ENCODE measurements at places on chromosomes 4 and X. TPM values are rescaled to one million over a fixed set of nuclear protein-coding genes. Genes with fewer than 3 reads are reported as not detected.

Gene ERCC6L
- 0.91 TPM for total RNA-seq

- H3K27ac ChIP-seq = no peak overlapping the region
- H3K4me1 ChIP-seq = no peaks in the 10 kb centered on the region
- no peaks in the 10 kb centered on the region for H3K36me3 ChIP-seq
- no peak for DNase-seq
Observed at GRCh38 chr4:28436191-28437080, 1575.8 kb downstream of the STIM2 start.

DNA sequence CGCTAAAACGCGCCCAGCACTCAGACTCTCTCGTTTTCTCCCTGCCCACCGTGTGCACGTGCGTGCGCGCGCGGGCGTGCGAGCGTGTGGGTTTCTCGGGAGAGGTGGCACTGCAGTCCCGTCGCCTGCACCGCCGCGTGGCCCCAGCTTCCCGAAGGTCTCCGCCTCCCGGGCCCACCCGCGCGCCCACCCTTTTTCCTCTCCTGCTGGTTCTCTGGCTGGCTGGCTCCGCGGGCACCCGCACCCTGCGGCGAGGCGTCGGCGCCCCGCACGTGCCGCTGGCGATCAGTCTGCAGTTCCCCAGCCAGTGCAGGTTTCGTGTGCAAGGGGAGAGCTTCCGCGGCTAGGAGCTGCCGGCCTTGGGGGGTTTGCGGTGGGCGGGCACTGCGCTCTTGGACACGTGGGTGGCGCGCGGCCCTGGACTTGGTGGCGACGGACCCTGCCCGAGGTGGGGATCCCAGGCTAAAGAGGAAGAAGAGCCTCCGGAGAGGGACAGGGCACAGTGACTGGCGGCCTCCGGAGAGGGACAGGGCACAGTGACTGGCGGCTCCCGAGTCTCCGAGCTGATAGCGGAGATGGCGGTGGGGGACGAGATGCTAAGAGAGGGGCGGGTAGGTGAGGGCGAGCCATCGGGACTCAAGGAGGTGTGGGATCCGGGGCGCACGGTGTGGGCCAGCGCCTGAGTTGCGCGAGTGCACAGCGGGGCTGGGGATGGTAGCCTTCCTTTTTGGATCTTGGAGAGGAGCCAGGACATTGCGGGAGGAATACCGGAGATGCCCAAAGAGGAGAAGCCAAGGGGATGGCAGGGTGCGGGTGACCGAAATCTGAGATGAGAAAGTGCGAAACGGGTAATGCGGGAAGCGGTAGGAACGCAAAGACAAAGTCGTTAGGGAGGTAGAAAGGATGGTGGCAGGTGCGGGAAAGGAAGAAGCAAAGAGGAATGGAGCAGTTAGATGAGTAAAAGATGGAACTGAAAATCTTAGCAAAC, at the start of gene FAM184B:
Gene FAM184B, minus strand, starts transcription at position 322 of the 988 bp plus-strand sequence. CDS start 322 bp downstream, outside the sequence.
- H3K4me1 ChIP-seq = peaks cover 13% of the 10 kb centered on the region
- no peak for DNase-seq
- no peak within 1 kb of the TSS for H3K27ac ChIP-seq
- peaks cover 38% of the 10 kb centered on the region for H3K27me3 ChIP-seq

GRCh38 chrX:9867226-9867625, 81.0 kb downstream of the SHROOM2 start:
- H3K27ac ChIP-seq = no peak overlapping the region
- H3K4me3 ChIP-seq = no peak overlapping the region
- DNase-seq = no peak

DNA sequence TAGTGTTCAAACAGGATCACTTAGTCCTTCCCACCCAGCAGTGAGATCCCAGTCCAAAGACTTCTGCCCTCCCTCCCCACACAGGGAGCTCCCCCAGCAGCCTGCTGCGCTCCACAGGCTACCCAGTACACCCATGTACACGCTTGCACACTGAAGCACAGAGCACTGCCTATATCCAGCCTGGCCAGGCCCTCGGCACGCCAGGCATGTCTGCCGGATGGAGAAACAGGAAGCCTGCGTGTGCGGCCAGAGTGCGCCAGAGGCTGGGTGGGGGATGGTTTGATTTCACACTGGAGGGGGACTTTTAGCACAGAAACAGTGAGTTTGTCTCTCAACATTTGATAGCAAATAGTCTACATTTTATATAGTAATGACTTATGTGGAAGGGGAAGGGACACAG, 833.5 kb upstream of the IGFBP7 start:
- no peak overlapping the region for H3K27ac ChIP-seq
- H3K4me1 ChIP-seq = no peaks in the 10 kb centered on the region

Gene TIMM8A
- 17.1 TPM for total RNA-seq

DNA sequence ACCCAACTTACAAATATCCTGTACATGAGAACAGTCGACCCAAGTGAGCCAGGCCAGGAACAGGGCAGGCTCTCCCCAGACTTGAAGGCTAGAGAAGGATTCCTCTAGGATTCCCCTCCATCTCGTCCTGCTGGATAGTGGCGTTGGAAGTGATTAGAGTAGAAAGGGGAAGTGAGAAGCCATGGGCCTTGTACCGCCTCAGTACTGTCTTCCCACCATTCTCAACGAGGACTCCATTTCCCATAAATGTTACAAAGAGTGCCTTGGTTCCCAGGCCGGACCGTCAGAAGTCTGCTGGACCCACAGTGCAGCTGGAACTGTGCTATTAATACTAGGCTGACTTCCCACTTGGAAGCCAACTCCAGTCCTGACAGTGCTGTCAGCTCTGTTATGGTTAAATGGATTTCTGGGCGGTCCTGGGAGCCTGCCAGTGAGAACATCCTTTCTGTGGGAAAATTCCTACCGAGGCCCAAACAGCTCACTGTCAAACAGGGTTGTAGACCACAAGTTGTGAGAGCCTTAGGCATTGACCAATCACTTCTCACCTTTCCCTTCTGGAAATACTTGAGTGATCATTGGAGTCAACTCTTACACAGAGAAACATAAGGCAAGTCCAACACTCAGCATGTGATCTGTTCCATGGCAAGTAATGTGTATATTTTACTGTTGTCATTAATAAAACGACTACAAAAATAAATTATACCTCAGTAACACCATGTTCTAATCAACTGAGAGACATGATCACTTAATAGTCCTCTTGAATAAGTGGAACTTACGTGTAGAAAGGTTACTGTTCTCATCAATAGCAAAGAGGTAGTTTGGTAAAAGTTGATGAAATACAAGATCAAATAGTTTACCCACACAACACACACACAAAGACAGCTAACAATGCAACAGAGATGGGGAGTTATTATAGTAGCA, 58.4 kb downstream of the AMELX start:
- H3K4me1 ChIP-seq = peaks cover 32% of the 10 kb centered on the region
- peak overlapping the region; percentile 81 for H3K27ac ChIP-seq
- no peaks in the 10 kb centered on the region for H3K27me3 ChIP-seq
- H3K36me3 ChIP-seq = no peaks in the 10 kb centered on the region

Data from activated B cell treated with CpG ODN at 0.5 μM for 24 hours (primary cell).